Foreskin fibroblast (primary cell): ENCODE measurements at places on chromosomes 2 and 18.
A peak's percentile ranks its signal among the peaks of the same experiment; 100 is the strongest.

DNA sequence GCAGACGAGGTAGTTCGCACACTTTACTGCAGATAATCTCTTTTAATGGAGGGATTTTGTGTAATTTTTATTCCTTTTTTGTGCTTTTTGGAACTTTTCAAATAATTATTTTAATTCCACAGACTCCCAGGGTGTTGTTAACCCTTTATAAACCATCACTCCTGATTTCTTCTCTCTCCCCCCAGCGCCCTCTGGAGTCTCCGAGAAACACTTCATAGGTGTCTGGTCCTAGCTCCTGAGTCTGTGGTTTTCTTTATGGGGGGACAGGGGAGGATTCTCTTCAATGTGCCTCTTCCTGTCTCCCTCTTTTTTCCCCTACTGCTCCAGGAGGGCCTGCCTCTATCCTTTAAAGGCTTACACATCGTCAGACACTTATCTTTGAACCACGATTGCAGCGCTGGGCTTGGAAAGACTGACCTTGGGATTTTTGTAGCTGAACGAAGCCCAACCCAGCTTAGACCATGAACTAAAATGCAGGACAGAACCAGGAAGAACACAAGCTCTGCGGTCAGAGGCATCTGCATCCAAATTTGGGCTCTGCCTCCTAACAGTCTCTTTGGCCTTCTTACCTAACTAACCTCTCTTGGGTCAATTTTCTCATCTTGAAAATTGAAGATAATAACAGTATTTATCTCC lies 7.1 kb upstream of the PKDCC start:
- DNase-seq, result no peak

- DNase-seq, result no peak
These were observed 82.2 kb downstream of the SOCS6 start for GRCh38 chr18:70370762-70371733.

DNA sequence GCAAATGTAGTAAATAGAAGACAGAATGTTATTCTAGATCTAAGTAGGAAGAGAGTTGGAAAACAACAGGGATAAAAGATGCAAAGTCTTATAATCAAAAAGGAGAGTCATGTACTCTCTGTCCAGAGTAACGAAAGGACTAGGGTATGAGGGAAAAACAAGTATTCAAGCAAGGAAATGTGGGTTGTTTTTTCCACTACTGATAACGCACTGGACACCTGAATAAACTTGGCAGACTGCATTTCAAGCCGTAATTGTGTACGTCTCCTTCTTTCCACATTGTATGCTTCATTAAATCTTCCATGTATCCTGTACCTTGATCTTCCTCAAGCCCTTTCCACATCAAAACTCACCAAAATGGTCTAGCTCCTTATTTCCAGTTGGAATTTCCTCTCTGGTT lies 420.6 kb downstream of the ZEB2 start:
- DNase-seq, result no peak

- DNase-seq, result no peak
These were observed 83.2 kb downstream of the GYPC start for GRCh38 chr2:126739141-126739540.

- DNase-seq, result no peak
These were observed 114.7 kb downstream of the DHRS9 start for GRCh38 chr2:169184074-169184473.

DNA sequence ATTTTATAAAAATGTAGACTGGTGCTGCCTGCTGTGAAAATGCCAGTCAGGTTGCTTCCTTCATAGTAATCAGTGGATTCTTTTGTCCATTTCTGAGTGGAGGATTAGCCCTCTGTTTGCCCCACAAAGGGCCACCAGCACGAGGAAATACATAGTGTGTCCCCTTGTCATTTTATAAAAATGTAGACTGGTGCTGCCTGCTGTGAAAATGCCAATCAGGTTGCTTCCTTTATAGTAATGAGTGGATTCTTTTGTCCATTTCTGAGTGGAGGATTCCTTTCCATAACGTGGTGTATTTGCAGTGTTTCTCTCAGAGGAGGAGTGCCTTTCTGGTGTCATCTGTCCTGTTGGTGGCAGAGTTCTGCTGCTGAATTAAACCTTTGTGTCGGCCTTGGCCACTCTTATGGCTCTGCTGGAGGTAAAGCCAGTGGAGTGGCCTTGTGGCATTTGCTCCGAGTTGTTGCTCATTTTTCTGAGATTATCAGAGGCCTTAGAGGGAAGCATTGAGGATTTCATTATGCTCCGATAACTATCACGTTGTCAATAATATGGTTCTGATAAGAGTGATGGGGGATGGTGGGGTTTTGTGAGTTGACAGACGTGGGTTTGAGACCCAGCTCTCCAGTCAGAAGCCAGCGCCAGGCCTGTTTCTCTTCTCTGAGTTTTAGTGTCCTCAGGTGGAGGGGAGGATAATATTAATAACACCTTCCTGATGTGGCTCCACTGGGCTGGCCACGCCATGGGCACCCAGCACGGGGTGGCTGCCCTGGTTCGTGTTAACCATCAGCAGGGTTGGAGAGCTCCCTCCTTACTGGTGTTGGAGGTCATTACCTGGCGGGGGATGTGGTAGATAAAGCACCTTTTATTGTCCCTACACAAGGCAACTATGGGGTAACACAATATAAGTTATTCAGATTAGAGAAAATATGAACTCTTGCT lies 96.6 kb downstream of the NEDD4L start:
- DNase-seq, result no peak

GRCh38 chr18:50558157-50558556 lies 1.7 kb upstream of the MAPK4 start:
- DNase-seq, result no peak

DNA sequence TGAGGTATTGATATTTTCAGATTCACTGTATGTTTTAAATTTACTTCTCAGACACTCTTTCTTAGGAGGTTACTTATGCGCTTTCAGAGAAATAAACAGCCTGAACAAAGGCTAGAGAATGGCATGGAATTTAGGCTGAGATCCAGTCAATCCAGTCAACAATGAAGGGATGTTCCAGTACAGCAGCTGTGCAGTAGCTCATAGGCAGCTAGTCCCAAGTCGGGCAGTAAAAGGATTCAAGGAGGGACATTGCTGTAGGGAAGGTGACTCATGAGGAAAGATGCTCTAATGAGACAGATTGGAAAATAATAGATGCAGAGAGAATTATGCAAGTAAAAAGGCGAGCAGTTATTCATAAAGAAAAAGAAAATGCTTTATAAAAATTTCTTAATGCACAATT lies 397.9 kb upstream of the RGPD4 start:
- DNase-seq, result no peak

DNA sequence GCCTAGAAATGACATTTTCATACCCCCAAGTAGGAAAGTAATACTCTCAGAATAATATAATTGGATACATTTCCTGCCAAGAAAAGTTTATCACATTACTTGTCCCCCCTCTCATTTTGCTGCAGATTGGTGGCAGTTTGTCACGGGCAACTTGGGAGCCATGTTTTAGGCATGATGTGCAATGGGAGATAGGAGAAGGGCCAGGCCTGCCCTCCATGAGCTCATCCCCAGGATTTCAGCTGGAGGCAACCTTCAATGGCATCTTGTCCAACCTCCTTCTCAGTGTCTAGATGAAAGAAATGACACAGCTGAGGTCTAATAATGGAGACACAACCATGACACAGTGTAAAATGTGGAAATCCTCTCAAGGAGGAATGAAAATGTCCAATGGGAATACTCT lies 11.4 kb upstream of the RAB31 start:
- no peak for DNase-seq

GRCh38 chr2:163395602-163396001 lies 340.2 kb downstream of the FIGN start:
- no peak for DNase-seq

DNA sequence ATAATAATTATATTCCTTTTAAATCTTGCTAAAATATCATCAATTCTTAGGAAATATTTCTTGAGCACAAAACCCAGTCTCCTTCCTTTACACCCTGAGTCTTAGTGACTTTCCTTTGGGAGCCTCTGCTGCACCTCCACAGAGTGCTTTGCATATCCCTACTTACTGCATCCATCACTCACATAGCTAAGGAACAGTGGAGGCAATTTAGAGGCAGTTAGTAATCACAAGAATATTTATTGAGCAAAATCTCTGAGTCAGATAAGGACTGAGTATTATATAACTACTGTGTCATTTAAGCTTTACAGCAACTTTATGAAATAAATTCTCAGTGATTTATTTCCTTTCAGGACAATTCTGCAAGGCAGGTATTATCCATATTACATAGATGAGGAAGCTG lies 327.7 kb downstream of the TMX3 start:
- peak; percentile 32 for DNase-seq
